ENCODE measurements at places on chromosomes 13 and 19.

GRCh38 chr13:112113348-112113747 is 46.4 kb downstream of the SOX1 start:
- DNase-seq = no peak

DNA sequence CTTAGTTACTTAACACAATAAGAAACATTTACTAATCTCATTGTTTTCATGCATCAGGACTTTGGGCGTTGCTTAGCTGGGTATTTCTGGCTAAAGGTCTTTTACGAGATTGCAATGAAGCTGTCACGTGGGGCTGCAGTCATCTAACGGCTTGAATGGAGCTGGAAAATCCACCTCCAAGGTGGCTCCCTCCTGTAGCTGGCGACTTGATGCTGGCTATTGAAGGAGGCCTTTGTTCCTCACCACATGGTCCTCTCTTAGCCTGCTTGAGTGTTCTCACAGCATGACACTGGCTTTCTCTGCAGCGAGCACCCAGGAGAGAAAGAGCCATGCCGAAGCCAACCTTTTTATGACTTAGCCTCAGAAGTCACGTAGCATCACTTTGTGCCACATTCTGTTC is 92.0 kb downstream of the NHLRC3 start:
- DNase-seq = no peak

DNA sequence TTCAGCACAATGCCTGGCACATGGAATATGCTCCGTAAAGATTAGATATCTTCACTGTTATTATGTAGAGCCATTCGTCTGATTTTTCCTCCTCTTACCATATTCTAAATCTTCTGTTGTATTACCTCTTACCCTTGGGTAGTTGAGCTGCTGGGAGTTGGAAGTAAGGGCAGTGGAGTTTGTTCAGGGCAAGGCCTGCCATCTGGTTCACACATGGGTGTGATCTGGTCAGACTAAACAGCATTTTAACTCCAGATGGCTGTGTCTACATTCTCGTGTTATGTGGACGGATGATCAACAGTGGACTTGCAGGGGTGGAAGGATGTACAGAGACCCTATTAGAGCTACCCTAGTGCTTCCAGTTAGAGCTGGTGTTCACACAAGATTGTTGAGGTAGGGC is 164.9 kb downstream of the ZIC5 start:
- DNase-seq = no peak

DNA sequence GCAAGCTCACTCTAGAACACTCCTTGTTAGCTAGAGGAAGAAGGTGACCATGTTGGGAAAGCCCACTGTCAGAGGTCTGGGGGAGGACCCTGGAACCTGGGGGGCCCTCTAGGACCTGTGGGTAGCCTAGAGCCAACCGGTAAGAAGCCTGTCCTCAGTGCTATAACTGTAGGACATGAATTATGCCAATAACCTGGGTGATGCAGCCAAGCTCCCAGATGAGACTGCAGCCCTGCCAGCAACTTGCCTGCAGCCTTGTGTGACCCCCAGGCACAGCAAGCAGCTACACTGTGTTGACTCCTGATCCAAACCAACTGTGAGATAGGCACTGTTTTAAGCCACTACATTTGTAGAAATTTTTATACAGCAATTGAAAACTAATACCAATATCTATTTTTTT is 122.3 kb downstream of the MIPEP start:
- DNase-seq = no peak

GRCh38 chr13:25630329-25630900 is 258.6 kb downstream of the ATP8A2 start:
- no peak for DNase-seq

DNA sequence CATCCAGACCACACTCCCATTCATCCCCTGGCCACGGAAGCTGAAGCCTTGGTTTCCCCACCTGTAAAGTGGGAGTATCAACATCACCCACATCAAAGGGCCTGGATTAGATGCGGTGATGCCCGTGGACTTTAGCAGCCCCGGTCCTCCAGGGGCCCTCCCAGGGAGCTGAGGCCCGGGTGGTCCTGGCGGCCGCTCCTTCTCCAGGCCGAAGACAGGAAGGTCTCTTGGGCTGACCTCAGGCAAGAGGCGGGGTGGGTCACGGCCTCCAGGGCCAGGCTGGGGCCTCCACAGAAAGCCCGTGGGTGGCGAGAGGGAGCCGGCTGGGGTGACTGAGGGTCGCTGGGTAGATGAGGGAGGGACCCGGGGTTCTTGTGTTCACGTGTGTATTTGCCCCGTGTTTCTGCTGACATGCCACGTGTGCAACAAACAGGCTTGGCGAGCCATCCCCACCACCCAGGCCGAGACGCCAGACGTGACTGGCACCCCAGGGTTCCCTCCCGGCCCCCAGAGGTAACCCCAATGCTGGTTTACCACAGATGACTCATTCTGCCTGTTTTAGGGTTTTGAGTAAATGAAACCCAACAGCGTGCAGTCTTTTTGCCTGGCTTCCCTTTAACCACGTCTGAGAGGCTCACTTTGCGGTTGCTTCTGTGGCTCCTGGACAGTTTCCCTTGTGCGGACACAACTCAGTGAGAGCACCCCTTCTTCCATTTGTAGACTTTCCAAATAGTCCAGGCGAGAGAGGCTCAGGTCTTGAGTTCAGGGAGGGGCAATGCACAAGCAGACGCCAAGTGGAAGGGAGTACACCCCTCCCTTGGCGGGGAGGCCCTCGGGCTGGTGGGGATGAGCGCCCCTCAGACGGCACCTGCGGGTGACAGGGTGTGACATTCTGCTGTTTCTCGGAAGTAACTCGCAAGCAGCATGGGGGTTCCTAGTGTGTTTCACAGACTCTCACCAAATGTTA is 42.9 kb downstream of the C13orf46 start:
- peak; percentile 38 for DNase-seq

GRCh38 chr13:40043764-40044163 is 388.3 kb downstream of the COG6 start:
- DNase-seq = no peak
